ENCODE measurements at places on chromosomes 1 and 21.

- DNase-seq: no peak
Observed at GRCh38 chr1:6819246-6820040, 34.2 kb downstream of the CAMTA1 start.

DNA sequence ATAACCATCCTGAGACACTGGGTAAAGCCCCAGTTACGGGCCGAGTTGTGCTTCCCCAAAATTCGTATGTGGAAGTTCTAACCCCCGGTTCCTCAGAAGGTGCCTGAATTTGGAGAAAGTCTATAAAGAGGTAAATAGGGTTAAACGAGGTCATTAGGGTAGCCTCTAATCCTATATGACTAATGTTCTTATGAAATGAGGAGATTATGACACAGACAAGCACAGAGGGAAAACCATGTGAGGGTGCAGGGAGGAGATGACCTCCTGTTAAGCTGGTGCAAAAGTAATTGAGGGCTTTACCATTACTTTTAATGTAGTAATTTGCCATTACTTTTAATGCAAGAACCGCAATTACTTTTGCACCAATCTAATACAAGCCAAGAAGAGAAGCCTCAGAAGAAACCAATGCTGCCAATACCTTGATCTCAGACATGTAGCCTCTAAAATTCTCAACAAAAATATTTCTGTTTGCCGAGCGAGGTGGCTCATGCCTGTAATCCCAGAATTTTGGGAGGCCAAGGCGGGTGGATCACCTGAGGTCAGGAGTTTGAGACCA, 260.8 kb downstream of the GPATCH2 start:
- DNase-seq: no peak

DNA sequence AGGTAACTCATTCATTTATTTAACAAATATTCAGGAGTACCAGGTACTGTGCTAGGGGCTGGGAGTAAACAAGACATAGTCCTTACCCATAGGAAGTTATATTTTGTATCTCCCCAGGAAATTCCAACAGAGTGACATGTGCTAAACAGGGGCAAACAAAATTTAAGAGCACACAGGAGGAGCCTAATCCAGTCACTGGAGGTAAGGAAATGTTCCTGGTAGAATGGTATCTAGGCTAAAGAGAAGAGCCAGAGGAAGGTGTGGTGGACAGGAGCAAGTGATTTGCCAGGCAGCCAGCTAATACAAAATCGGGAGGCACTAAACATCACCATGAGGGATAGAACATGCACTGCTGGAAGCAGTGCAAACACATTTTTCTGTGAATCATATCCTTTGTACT, 10.4 kb downstream of the TEX38 start:
- no peak for DNase-seq

DNA sequence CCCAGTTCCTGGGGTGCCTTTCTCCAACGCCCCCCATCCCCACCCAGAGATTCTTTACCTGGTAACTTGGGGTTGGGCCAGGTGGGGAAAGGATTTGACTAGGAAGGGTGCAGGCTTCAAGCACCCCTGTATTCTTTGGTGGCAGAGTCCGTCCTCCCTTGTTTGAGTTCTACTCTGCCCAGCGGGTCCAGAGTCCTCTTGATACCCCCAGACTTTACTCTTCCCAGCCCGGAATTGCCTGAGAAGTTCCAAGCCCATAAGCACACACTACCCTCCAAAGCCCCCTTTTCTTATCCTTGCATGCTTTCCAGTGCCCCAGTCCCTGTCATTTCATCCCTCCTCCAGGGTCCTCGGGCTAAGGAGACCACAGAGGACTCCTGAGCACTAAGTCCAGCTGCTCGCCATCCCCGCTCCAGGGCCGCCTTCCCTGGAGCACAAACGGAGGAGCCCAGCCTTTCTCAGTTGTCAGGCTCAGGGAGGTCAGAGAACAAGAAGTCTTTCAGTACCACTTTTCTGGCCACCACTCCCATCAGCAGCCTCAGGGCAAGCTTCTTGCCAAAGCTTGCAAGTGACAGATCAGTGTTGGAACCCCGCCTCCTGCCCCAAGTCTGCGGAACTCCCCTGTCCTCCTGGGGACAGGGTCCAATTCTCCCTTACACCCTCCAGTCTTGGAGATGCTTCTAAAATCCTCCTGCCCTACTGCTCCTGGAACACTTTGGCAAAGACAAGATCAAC, 12.2 kb downstream of the SLC45A3 start:
- DNase-seq: no peak

- peak; percentile 76 for DNase-seq
Observed at GRCh38 chr1:28296401-28297261, 32.2 kb upstream of the MED18 start.

DNA sequence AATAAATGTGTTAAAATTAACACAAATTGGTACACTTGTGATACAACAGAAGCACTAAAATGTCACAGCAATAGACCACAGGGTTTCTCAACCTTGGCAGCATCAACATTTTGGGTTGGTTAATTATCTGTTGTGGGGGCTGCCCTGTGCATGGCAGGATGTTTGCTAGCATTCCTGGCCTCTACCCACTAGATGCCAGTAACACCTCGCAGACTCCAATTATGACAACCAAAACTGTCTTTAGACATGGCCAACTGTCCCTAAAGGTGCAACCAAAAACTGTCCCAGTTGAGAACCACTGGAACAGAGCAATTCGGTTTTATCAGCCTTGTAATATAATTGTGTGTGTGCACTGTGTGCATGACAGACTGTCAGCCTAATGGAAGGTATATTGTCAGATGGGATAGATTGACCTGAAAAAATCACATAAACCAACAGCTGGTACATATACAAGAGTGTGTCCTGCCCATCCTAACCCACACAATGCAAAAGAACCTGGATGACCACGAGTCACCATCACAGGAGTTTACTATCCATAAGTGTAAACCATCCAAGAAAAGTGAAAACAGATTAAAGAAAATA, 13.5 kb upstream of the ERG start:
- no peak for DNase-seq

GRCh38 chr1:201905234-201905890, 16.7 kb downstream of the SHISA4 start:
- no peak for DNase-seq

GRCh38 chr1:211356723-211357407, 30.2 kb downstream of the TRAF5 start:
- no peak for DNase-seq

DNA sequence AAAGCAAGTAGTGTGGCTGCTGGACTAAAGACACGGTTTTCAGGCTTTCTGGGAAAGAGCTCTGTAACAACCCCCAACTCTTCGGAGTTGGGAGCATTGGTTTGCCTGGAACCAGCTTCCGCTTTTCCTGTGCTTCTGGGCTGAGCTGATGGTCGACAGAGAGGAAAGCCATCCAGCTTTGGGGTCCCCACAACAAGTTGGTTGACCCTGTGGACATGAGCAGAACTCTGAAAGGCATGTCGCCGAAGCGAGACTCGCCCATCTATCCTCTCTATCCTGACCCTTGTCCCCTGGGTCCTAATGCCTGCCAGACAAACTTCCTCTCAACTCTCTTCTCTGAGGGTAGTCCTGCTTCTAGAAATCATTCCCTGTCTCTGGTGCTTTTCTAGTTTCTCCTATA, 31.9 kb upstream of the FCGR2A start:
- no peak for DNase-seq

- DNase-seq: no peak
Observed at GRCh38 chr21:38818325-38818723, 12.6 kb downstream of the ETS2 start.

DNA sequence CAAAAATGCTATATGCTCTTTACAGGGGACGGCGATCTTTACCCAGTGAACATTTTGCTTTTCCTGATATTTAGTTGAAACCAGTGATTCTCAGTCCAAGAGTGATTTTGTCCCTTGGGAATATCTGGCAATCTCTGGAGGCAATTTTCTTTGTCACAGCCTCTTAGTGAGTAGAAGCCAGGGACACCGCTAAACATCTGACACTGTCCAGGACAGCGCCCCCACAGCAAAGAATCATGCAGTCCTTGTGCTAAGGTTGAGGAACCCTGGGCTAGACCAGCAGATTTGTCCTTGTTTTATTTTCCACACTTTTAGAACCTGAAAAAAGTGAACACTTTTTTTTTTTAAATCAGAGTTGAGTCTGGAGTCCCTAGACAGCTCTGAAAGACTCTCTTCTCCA, 13.1 kb downstream of the EVA1C start:
- DNase-seq: no peak

DNA sequence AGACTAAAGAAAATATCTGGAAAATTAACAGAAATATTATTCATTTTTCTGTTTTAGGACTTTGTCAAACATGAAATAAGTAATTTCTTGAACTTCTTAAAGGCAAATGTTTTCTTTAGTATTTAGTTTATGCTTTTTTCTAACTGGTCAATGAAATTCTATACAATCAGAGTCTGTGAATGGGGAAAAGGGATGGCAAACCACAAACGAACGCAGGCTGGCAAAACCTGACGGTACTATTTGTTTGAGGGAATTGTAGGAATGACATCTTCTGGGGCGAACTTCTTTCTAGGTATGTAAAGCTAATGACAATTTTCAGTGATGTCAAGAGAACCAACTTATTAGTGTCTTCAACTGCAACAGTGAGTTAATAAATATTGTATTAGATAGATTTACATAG, 156.0 kb downstream of the SIPA1L2 start:
- DNase-seq: no peak

GRCh38 chr1:189751311-189751710, 726.4 kb downstream of the BRINP3 start:
- DNase-seq: no peak

DNA sequence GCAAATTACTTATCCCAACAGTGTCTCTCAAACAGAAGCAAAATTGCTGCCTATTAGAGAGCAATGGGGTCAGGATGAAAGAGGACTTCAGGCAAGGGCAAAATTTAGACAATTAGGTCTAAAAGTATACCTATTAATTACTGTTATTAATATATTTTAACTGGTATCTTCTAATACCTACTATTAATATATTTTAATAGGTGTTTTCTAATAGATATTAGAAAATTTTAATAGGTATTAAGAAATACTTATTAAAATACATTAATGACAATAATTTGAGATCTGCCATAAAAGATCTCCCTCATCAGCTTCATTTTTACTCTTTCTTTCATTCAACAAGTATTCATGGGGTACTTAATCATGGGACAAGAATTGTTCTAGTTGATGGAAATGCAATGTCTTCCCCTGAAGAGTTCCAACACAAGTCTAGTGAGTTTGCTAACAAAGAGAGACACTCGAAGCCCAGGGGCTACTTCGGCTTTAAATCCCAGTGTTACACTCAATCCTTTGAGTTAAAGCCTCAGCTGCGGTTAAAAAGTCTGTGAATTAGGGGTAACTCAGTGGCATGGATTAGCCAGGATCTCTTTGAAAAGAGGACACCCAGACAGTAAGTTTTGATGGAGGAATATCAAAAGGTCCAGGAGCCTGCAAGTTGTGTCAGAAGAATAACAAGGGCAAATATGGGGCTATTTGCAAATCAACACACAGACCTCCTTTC, 44.1 kb downstream of the STYXL2 start:
- no peak for DNase-seq

DNA sequence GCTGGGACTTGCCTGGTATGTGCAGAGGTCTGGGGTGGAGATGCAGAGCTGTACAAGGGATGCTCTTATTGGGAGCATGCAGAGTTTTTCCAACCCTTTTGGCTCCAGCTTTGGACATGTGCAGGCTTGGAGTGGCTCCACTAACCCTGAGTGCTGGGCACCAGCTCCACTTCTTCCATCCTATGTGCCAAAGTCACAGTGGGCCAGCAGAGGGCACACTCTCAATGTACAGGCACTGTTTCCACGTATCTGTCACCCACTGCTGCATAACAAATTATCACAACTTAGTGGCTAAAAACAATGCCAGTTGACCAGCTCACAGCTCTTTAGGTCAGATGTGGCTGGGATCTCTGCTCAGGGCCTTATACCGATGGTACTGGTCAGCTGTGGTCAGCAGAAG, 631.8 kb downstream of the AJAP1 start:
- no peak for DNase-seq

DNA sequence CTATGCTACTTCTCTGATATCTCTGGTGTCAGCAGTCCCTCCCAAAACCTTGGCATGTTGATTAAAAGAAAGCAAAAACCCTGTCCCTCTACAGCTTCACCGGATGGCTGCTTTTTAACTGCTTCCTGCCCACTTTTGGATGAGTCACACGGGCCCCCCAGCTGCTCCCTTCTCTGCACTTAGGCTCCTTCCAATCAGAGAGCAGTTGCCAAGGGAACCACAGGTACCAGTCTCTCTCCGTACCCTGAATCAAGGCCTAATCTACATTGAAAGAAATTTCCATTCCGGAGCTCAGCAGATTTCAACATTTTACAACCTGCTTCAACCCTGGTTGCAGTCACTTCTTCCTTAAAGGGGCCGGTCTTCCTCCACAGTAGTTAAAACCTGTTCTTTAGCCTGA, 70.6 kb upstream of the GJB5 start:
- DNase-seq: no peak

GRCh38 chr1:197675583-197676208, 99.6 kb downstream of the DENND1B start:
- no peak for DNase-seq

GRCh38 chr1:150299716-150300115, 6.1 kb downstream of the MRPS21 start:
- DNase-seq: no peak

DNA sequence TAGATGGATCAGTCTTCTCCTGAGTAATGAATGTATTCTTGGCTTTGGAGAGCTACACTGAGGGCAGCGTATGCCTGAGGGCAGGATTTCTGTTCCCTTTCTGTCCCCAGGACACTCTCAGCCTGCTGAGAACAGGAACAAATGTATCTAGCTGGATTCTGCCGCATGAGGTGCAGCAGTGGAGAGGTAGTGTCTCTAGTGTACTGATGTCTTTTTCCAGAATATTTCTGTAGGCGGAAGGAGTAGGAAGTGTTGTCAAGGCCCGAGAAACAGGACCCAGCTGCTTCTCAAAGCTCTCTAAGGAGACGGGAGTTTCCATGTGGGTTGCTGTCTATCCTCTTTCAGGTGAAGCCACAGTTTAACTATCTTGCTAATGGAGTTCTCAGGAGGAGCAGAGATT, 65.5 kb downstream of the MT1HL1 start:
- DNase-seq: no peak

All from type B pancreatic cell (in vitro differentiated cells).